AG09319 (cell line): ENCODE measurements at places on chromosomes 6 and 20.

GRCh38 chr6:168330403-168330802, 10.8 kb upstream of the DACT2 start:
- DNase-seq, result no peak

DNA sequence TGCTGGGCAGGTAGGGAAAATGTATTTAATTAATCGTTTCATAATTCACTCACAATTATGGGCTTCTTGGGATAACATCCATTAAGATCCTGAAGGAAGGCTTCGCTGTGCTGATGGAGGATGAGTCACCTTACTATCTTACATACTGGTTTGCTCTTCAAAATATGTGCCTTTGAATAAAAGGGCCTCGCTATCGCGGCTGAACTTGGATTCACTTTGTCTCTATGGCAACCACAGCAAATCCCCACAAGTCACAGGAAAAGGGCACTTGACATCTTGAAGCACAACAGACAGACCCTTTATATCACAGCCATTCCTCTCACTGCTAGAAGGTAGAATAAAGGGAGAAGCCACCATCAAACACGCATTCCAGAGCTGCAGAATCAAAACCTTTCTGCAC, 141.3 kb upstream of the MYLIP start:
- DNase-seq, result no peak

DNA sequence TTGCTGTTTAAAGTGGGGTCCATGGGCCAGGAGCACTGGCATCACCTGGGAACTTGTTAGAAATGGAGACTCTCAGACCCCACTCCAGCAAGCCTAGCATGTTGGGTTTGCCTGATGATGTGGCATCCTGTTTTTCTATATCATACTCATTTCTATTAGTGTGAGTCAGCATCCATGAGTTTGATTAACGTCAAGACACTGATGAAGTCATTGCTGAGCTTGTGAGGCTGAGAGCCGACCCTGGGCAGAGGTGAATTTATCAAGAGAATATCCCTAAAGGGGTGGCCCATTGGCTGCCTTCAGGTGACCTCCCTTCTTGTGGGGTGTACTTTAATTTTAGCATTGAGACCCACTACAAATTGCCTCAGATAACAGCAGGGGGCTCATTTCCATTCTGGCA, 43.4 kb upstream of the RNF144B start:
- DNase-seq, result no peak

DNA sequence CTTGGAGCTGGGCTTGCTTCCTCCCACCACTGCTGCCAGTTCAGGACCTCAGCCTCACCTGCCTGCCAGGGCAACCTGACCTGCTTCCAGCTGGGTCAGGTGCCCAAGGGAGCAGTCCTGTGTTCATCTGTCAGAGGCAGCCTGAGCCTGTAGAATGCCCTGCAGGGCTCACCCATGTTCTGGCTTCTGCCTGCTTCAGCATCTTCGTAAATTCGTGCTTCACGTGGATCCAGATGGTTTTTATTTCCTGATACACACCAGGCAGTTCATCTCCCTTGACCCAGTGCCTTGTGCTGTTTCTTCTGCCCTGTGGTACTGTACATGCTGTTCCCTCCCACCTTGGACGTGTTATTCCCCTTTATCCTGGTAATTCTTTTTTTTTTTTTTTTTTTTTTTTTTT, 50.2 kb downstream of the ARID1B start:
- DNase-seq, result no peak

- DNase-seq, result no peak
Observed at GRCh38 chr6:134954272-134955000, 4.5 kb upstream of the ALDH8A1 start.

DNA sequence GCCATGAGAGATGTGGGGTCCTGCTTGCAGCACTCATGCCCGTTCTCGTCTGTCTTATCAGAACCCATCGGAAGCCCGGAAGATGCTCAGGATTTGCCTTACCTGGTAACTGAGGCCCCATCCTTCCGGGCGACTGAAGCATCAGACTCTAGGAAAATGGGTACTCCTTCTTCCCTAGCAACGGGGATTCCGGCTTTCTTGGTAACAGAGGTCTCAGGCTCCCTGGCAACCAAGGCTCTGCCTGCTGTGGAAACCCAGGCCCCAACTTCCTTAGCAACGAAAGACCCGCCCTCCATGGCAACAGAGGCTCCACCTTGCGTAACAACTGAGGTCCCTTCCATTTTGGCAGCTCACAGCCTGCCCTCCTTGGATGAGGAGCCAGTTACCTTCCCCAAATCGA, 8.3 kb downstream of the PI16 start:
- DNase-seq, result no peak

- no peak for DNase-seq
Observed at GRCh38 chr6:139290787-139291311, 949 bp downstream of the TXLNB start.

DNA sequence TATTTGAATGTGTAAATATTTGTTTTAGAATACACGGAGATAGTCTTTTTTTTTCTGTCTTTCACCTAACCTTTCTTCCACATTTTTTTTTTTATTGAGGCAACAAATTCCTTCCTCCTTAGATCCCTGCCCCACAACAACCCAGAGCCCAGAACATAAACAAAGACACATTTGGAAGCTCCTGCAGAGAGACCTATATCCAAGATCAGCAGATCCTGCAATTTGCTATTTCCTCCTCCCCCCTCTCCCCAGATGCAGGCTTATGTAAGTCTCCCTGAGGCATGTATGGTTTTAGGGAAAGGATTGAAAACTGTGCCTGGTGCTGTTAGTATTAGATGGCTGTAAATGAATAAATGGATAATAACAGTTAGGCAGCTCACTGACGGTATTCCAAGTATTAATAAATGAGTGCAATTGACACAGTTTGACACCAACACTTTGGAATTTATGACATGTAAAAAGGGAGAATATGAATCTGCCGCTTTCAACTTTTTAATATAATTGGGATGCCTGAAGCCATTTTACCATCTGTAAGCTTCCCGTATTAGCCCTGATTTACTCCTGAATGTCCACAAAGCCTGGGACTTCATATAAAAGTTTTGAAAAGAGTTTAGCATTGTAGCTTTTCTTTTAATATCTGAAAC, 608.3 kb upstream of the CITED2 start:
- peak; percentile 65 for DNase-seq

- DNase-seq, result no peak
Observed at GRCh38 chr6:143586557-143586956, 75.0 kb upstream of the FUCA2 start.

DNA sequence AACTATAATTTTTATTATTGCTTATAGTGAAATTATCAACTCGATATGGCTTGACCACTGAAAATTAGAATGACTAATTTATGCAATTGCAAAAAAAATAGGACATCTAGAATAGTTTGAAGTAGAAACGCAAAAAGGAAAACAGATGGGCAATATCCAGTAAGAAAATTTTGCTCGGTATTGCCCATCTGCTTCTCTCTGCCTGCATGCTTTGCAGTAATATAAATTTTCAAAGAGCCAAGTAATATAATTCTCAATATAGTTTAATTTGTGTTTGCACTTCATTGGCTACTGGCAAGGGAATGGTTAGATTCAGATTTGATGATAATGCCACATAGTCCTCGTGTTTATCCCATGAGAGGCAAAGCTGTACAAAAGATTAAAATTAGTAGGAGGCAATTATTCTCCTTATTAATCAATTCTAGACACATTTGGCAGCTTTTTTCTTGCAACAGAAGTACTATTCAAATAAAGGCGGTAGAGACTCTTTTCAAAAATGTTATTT, 27.3 kb upstream of the LAMA2 start:
- no peak for DNase-seq

DNA sequence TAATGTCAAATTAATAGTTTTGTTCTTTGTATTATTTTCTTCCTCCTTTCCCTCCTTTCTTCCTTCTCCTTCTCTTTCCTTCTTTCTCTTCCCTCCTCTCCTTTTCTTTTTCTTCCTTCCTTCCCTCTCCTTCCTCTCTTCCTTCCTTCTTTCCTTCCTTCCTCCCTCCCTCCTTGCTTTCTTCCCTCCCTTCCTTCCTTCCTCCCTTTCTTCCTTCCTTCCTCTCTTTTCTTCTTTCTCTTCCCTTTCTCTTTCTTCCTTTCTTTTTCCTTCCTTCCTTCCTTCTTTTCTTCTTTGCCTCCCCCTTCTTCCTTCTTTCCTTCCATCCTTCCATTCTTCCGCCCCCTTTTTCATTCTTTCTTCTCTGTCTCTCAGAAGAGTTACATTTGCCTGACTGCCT, 518.2 kb upstream of the ID4 start:
- no peak for DNase-seq

DNA sequence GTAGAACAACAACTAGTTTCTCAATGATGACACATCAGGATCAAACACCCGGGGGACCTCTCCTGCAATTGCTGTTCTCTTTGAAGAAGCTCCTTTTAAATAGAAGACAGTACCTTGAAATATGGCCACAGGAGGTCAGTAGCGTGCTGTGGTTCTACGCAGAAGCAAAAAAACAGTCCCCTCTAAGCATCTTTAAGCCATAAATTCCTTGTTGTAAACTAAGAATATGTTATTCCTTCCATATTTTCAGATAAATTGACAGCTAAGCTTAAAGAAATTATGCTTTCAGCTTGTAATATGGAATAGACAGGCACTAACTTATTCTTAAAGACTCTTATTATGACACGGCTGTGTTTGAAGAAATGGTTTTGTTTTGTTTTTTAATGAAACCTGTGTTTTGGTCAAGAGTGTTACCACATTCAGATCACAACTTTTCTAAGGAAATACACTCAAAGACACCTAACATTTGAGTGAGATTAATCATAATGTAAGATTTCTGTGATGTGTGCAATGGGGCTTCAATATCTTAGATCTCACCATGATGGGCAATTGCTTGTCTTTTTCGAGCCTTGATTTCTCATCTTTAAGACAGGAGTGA, 49.7 kb upstream of the IL20RA start:
- DNase-seq, result peak; percentile 38

DNA sequence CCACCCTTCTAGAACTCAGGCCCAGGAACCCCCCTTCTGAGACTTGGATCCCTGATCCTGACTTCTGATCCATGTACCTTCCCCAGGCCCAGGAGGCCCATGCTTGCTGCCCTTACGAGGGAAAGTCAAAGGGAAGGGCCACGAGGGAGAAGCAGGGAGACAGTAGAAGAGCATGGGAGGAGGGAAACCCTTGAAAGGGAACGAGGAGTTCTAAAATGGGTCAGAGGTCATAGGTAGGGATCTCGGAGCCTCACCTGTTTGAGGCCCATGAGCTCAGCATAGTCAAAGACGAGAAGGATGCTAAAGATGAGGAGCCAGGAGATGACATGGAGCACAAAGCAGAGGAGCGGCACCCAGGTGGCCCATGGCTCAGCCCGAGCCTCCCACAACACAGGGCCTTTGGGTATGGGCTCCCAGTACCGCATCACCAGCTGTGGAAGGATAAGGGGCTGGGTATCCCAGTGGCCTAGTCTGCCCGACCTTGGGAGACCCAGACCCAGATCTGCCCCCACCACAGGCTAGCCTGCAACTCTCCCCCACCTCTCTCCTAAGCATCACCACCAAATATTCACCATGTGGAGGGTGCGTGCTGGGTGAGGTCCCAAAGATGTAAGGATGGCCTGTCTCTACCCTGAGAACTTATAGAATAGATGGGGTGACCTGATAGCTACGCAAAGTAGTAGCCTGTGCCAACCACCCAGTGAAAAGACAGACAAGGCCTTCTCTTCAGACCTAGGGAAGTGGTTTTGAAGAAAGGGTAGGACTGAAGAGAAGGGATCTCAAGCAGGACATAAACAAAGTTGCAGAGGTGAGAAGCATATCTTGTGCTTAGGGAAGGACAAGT, 1.5 kb downstream of the NRM start:
- DNase-seq, result no peak

GRCh38 chr6:42113936-42114636, 28.3 kb downstream of the C6orf132 start:
- DNase-seq, result no peak

GRCh38 chr20:14991023-14991422, 653.6 kb upstream of the FLRT3 start:
- peak; percentile 5 for DNase-seq

GRCh38 chr20:33985280-33985679, 8.4 kb upstream of the RALY start:
- no peak for DNase-seq

DNA sequence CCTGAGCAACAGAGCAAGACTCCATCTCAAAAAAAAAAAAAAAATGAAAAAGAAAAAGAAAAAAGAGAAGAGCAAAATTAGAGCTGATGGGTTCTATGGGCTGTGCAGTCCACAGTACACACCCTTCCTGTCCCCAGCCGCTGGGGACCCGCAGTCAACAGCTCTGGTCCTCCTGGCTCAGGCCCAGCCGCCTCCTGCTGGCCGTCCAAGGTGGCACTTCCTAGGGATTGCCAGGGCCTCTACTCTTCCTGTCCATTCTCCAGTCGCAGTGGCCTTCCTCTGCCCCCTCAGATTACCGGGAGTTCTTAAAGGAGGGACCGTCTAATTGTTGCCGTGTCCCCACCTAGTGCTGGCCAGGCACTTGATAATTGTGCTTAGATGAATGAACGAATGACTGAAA, 41.7 kb downstream of the TMEM242 start:
- no peak for DNase-seq

GRCh38 chr20:54340667-54341081, 132.8 kb downstream of the PFDN4 start:
- no peak for DNase-seq

GRCh38 chr6:156840136-156840535, 63.0 kb downstream of the ARID1B start:
- DNase-seq, result no peak
